Fibroblast of lung (primary cell): ENCODE measurements at places on chromosomes 13 and 19. TPM values are rescaled to one million over a fixed set of nuclear protein-coding genes. Genes with fewer than 3 reads are reported as not detected.

DNA sequence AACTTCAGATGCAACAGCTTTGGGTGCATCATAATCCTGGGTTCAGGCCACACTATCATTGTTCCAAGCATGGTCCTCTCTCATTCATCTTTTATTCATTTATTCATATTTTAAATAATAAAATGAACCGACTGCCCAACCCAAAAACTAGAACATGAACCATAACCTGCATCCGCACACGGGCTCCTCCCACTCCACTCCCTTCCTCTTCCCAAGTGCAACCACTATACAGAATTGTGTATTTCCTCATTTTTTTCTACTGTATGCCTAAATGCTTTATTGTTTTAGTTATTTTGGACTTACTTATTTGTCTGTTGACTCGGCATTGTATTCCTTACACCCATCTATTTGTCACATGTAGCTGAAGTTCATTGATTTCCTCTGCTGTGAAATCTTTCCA is 30.7 kb upstream of the POMP start:
- DNase-seq = no peak
- H3K36me3 ChIP-seq = no peaks in the 10 kb centered on the region
- H3K27ac ChIP-seq = no peak overlapping the region

ZNF283 gene
- total RNA-seq = 12.8 and 15.2 TPM in 2 replicates

GRCh38 chr19:37899966-37900365 is 6.4 kb downstream of the WDR87 start:
- H3K4me1 ChIP-seq = no peaks in the 10 kb centered on the region
- no peaks in the 10 kb centered on the region for H3K36me3 ChIP-seq
- no peak for DNase-seq
- H3K27ac ChIP-seq = no peak overlapping the region
- no peak overlapping the region for H3K4me3 ChIP-seq

COX6B2 gene
- total RNA-seq = under 0.01 and 0.17 TPM in 2 replicates

PRR36 gene
- under 0.01 TPM in 1 of 2 replicates, not detected in the other for total RNA-seq

DNA sequence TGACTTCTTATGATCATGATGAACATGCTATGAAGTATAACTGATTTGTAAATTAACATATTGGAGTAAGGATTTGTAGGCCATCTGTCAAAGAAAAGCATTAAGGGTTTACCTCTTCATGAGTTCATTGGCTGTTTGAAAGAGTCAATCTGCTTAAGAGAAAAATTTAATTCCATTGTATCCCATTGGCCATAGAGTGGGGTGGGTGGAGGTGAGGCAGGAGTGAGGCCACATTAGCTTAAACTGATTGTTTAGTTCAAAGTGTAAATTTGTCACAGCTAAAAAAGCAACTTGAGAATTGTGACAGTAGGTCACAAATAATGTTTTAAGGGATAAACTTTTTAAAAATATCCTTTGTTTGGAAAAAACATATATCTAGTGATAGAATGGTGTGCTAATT is 11.4 kb downstream of the GPR180 start:
- no peak for DNase-seq
- H3K36me3 ChIP-seq = peaks cover 4% of the 10 kb centered on the region
- H3K4me3 ChIP-seq = no peak overlapping the region
- no peak overlapping the region for H3K27ac ChIP-seq
- H3K27me3 ChIP-seq = no peaks in the 10 kb centered on the region

DNA sequence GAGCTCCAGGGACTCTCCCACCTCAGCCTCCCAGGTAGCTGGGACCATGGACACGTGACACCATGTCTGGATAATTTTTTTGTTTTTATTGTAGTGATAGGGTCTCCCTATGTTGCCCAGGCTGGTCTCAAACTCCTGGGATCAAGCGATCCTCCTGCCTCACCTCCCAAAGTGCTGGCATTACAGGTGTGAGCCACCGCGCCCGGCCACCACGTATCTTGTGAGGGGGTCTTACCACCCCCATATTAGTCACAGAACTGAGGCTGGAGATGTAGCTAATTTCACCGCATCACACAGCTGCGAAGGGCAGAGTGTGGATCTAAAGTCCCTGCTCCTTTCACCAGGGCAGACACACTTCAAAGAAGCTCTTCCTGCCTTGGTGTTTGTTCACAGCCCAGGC is 211.8 kb upstream of the SOX1 start:
- H3K4me1 ChIP-seq = no peaks in the 10 kb centered on the region
- no peak for DNase-seq
- H3K4me3 ChIP-seq = no peak overlapping the region
- no peaks in the 10 kb centered on the region for H3K27me3 ChIP-seq
